ENCODE measurements at places on chromosomes 7 and 10.

DNA sequence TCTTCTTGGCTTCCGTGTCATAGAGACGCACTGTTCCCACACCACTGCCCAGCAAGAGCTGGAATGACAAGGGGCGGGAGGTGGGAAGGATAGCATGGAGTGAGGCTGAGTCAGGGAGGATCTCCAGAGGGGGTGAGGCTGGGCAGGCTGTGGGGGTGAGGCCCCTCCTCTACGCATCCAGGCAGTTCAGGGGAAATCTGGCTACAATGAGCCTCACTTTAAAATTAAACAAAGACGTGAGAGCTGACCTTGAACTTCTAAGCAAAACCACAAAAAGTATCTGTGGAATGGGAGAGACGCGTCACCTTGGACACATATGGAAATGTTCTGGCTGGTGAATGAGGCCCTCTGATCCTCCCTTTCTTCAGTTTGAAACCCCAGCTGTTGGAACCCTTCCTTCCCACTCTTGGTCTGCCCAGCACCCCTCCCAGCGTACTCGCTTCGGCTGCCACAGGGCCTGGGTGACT, 17.7 kb downstream of the WDR91 start:
- DNase-seq, result no peak

DNA sequence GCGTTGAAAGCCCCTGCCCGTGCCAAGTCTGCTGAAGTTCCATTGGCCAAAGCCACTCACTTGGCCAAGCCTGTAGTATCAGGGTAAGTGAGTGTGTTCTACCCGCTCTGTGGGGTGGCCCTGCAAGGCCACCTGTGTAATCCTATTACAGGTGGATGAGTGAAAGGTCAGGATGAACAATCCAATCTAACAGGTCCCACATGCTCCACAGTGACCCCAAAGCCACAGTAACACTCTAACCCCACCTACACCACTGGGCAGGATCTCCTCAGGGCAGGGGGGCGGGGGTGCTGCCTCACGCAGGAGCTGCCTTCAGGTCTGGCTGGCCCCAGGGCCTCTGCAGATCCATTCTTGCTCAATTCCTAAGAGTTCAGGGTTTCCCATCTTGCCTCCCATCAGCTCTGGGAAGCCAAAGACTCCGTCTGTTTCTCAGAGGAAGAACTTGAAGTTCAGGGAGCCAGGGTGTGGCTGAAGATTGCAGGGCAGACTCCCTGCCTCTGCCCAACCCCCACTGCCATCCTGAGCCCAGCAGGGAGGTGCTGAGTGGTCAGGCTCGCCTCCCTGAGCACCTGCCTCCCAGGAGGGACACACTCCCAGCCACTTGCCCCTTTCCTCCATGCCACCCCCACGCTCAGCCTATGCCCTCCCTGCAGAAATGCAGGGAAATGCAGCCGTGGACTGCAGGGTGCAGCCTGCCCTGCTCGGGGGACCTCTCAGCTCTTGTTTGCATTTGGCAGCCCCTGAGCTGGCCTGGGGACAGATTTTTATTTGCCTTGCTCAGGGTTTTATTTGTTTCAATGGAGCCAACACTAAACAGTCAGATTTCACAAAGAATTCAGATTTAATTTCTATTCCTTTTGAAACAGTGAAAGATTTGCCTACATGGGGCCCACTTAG, 9.8 kb upstream of the COMTD1 start:
- no peak for DNase-seq

DNA sequence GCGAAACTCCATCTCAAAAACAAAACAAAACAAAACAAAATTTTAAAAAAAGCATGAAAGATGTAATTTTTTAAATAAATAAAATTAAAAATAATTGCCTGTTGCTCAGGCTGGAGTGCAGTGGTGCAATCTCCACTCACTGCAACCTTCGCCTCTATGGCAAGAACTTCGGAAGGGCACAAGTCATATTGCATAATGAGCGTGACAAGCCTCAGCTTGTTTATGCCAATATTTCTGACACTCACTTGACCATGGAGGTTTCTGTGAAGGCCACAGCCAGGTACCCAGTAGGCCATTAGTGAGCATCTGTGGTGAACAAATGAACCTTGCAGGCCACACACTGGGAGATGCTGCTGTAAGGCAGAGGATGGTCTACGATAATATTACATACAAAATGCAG, 106.1 kb upstream of the KMT2C start:
- no peak for DNase-seq

DNA sequence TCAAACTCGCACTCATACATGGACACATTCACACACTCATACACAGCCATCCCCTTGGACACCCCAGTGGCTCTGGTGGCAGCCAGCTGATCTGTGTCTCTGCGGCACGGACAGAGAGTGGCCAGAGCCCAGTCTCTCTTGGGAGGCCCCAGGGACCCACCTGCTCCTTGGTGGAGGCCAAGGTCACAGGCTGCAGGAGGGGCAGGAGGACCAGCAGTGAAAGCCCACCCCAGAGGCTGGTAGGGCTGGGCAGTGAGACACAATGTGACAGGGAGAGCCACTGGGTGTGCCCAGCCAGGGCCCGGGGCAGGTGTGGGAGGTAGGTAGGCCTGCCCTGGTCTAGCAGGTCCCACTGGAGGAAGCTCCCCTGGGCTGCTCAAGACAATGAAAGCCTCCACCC, 18.5 kb downstream of the SHH start:
- DNase-seq, result no peak

DNA sequence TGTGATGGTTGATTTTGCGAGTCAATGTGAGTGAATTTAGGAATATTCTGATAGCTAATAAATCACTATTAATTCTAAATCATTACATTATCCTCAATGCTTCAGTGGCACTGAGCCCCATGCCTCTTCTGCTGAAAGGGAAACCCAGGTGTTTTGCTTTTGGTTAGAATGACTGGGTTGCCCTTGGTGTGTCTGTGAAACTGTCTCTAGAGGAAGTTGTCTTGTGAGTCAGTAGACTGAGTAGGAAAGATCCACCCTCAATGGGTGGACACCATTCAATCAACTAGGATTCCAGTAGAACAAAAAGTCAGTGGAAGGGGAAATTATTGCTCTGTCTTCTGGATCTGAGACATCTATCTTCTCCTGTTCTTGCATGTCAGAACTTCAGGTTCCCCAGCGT, 472.4 kb downstream of the ANKRD7 start:
- no peak for DNase-seq

DNA sequence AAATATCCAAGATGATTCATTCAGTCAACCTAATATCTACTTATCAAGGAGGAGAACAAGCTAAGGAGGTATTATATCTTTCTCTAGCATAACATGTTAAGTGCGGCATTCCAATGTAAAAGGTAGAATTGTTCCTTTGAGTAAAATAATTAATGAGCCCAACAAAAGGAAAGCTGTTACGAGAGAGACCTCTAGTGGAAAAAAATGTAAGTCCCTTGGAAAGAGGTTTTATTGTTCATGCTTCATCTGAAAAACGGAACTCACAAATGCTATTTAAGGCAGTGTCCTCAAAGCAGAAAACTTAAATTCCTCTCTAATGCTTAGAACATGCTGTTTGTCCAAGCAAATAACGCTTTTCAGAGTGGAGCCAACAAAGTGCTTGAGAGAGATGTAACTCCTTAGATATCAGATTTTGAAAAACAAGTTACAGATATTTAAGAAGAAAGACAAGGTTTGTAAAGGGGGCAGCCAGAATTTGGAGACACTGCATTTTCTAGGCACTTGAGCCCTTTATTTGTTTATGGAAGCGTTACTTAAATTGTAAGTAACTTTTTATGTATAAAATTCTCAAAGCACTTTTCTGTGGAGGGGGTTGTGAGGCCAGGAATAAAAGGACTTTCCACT, 119.9 kb downstream of the TFEC start:
- DNase-seq, result no peak

GRCh38 chr10:29783201-29783947, 148.6 kb upstream of the SVIL start:
- DNase-seq, result no peak

DNA sequence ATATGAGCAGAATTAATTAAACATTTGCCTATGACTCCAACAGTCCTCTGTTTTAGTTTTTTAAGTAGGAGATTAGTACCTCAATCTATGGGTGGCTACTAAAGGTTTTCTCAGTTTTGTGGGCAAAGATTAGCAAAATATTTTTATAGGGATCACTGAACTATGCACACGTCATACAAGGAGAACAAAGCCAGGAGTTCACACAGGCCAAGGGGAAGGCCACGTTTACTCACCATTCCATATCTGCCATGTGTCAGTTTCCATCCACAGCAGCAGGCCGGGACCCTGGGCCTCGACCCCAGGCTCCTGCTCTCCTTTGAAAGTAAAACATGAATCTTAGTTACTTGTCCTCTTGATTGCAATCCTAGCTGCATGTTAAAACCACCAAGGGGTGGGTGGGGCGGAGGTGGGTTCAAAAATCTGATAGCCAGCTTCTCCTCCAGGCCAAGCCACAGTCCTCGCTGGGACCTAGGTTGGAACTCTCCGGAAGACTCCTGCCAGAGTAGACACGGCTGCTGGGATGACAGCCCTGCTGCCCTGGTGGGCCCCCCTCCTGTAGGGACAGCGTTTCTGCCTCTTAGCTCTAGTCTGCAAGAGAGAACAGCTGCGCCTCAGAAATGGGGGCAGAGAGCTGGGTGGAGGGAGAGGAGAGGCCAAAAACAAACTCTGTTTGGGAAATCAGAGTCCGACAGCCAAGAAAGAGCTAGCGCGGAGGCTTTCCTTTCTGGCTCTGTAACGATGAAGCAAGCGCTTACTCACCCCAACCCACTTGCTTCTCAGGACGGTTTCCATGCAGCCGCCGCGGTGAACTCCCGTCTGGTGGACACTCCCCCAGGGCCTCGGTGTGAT, 35.6 kb downstream of the PITRM1 start:
- DNase-seq, result peak; percentile 51

GRCh38 chr7:159033956-159034355, 110.7 kb downstream of the VIPR2 start:
- DNase-seq, result no peak

- no peak for DNase-seq
Measured at GRCh38 chr10:4834898-4835405, 8.9 kb downstream of the AKR1E2 start.

GRCh38 chr10:87593702-87594101, 66.0 kb upstream of the PAPSS2 start:
- no peak for DNase-seq

DNA sequence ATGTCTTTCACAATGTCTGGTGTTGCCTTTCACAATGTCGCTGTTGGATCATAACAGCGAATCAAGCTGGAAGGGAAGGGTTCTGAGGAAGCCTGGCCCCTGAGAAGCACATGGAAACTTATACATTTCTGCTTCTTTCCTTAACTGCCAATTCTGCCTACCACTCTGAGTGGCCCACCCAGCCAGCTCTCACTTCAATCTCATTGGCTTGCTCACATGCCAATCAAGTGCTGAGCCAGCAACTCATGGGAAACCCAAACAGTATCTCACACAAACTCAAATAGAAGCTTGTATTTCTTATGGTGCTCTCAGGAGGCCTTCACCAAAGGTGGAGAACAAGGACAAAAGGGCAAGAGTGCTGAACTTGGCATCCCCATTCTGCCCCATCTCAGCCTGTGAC, 117.4 kb upstream of the GPR26 start:
- no peak for DNase-seq

DNA sequence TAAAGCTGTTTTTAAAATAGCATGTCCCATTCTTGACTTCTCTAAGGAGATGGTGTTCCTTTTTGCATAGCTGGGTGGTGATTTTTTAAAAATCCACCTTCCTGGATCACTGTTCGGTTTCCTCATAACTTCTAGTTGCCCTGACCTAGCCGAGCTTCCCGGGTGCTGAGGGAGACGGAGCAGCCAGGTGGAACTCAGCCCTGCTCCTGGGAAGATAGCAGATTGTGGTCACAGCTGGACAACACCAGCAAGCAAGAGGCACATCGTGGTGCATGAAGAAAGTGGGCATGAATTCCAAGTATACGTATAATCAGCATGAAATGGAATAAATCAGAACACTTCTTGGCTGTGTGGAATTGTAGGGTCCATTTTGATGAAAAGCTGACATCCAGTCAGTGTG, 73.5 kb upstream of the RSU1 start:
- no peak for DNase-seq

GRCh38 chr7:80584778-80585177, 53.7 kb upstream of the CD36 start:
- no peak for DNase-seq

DNA sequence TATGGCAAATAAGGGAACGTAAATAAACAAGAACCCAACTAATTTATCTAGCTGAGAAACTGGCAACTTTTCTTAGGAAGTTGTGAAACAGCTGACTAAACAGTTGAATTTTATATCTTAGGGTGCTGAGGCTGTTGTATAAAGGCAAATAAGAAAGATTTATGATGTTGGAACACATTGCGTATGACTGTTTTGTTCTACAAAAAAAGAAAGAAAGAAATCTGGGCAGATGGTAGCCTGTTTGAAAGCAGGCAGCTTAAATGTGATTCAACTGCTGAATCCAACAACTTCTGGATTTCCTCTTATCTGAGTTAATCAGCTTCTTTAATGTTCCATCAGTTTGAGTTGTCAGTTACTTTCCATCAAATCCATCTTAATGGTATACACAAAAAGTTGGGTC, 214.5 kb downstream of the SNX13 start:
- no peak for DNase-seq

DNA sequence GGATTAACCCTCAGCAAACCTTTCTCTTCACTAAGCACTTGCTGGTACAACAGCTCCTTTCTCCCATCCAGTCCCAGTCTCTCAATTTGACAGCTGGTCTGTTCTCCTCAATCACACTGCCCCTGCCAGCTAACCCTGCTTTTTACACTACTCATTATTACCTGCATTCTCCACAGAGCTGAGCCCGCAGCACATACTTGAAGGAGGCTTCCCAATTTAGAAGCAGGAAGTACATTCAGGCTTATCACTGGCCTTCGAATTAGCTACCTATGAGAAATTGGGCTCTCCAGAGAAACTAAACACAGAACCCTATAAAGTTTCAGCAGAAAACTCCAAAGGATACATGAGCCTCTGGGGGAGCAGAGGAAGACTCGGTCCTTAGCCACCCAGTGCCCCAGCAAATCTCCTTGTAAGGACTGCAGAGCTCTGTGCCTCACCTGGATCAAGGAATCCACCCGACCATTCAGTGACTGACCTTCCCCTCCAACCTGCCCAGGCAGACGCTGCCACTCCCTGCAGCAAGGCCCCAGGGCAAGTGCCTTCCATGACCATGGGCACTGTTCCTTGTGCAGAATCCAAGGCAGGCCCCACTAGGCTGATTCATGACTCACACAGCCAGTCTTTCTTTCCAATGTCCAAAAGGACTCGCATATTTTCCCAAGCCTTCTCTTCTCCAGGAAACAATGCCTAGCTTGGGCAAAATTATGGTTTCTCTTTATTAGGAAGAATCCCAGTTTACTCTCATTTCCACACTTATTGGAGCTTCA, 68.0 kb downstream of the VOPP1 start:
- no peak for DNase-seq

DNA sequence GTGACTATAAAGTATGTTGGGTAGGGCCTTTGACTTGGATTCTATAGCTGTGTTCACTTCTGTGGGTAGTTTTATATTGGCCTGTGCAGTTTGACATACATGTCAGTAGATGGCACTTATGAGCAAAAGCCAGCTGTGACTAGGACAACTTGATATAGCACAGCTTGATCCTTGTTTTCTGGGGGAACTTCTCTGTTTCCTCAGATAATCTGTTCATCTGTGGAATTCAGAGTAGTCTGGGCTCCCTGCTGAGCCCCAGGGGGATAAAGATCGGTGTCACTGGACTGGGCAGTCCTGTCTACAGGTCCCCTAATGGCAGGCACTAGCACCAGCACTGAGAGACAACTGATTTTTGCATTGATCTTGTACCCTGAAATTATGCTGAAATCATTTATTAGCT, 25.4 kb downstream of the CYP2C9 start:
- DNase-seq, result no peak
